ENCODE measurements at places on chromosomes 1 and 21.

- DNase-seq, result peak; percentile 79
Observed at GRCh38 chr1:244231572-244232315, 180.7 kb downstream of the ZBTB18 start.

GRCh38 chr1:232704694-232705680 lies 75.1 kb upstream of the SIPA1L2 start:
- DNase-seq, result peak; percentile 77

DNA sequence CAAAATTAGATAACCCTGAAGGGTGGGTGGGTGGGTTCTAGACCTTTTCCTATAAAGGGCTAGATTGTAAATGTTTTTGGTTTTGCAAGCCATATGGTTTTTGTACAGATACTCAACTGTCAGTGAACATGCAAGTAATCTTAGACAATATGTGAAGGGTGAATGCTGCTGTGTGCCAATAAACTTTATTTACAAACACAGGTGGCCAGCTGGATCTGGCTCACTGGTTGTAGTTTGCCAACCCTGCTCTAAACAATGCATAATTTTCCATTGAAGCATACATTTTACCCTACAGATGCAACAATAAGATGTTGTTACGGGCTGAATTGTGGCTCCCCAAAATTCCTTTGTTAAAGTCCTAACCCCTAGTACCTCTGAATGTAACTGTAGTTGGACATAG lies 18.6 kb upstream of the TARBP1 start:
- no peak for DNase-seq

DNA sequence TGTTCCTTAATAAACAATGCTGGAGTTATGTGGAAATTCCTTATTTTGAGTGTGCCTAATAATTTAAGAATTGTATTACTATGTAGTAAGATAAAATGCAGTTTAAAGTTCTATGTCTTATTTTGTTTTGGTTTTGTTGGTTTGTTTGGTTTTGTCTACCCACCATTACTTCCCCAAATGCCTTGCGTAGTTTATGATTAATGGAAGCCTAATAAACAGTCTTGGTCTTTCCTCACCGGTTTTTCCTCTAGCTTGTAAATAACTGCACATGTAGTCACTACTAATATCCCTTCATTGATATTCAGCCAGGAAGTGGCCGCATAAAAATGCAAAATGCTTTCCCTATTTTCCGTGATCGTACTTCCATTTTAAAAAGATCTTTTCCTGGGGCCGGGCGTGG lies 2.9 kb downstream of the SDCCAG8 start:
- no peak for DNase-seq

DNA sequence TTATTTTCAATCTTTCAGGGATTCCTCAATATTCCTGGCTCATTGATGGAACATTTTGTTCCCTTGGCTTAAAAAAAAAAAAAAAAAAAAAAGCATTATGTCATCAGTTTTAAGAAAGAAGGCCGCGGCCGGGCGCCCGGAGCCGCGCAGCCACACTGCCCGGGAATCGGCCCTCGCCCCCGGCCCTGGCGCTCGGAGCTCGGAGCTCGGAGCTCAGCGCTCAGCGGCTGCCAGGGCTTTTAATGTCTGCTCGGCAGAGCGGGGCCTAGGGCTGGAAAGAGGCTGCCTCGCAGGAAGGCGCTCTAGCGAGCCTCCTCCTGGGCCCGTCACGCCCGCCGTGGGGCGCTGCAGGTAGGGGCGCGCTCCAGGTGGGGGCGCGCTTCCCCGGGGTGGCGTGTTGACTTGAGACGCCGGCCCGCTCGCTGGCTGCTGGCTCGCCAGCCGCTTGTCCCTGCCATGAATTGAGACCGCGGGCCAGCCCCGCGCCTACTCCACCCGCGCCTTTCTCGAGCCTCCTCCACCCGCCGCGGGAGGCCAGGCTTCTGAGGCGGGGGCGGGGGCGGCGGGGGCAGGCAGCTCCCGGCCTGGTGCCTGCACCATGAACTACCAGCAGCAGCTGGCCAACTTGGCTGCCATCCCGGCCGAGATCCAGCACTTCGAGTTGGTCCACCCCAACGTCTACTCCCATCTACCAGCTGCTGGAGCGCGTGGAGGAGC lies 5.4 kb upstream of the TDRD5 start:
- DNase-seq, result peak; percentile 71

GRCh38 chr1:85707267-85707989 lies 805 bp downstream of the ZNHIT6 start:
- DNase-seq, result no peak

GRCh38 chr1:190685676-190686075 lies 208.0 kb upstream of the BRINP3 start:
- DNase-seq, result no peak
